ENCODE measurements at places on chromosomes 4 and X.

- no peak for DNase-seq
Observed at GRCh38 chr4:145497199-145498149, 15.8 kb downstream of the SMAD1 start.

DNA sequence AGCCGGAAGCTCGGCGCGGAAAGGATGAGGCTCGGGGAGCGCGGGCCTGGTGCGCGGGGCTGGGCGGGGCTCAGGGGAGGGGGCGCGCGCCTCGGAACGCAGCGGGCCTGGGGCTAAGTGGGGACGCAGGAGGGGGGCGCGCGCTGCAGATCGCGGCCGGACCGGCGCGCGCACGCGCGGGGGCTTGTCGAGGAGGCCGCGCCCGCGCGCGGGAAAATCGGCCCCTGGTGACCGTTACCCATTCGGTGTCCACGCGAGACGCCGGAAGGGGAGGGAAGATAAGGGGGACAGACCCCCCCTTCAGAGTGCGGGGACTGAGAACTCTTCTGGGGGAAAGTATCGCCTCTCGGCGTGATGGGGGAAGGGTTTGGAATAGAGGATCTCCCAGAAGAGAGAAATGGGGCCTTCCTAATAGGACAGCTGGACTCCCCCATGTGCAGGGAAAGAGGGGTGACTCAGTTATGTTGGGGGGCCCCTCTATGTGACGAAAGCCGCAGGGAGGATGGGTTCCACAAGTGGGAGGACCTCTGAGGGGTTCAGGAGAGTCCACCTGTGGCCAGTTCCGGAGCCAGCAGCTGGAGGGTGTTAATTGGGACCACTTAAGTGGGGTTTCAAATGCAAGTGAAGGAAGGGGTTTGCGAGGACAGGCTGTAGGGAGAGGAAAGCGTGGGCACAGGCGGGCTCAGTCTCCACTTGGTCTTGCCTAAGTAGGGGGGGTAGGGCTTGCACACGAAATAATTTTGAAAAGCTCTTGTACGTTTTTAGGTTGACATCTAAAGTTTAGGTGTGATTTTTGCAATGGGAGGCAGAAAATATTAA, 584 bp downstream of the SUV39H1 start:
- DNase-seq: no peak

DNA sequence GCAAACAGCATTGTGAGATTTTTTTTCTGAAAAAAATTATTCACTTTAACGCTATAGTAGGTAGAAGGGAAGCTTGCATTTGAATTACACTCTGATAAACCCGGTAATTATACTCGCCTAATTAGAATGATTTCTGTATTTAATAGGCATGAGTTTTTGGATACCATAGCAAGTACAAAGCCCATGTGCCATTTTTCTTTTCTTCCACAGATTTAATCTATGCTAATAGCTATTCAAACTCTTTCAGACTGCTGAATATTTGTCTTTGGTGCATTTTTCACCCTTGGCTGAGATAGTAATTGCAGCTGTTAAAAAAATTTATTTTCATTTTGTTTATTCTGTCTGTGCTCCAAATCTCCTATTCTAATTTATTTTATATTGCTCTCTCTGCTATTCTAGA, 113.0 kb downstream of the EGF start:
- no peak for DNase-seq

- DNase-seq: no peak
Observed at GRCh38 chr4:87011340-87012034, 76.7 kb downstream of the AFF1 start.

DNA sequence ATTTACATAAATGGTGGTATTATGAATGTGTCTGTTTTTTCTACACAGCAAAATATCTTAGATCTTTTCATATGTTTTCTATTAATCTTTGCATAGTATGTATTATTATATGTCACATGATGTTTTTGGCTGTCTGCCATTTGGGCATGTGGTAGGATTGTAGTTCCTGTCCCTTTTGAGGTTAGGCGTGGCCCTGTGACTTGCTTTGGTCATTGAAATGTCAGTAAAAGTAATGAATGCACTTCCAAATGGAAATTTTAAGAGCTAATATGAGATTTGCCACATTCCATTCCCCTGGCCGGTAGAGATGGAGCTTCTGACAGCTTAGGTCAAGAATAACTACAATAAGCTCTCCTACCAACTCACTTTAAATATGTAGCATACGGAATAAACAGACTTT, 45.1 kb downstream of the JADE3 start:
- DNase-seq: no peak

Measured in CD4-positive, alpha-beta T cell treated with Interleukin-6 at 100 ng/mL for 8 hours (primary cell).